ENCODE measurements at places on chromosomes 12 and 14.
A peak's percentile ranks its signal among the peaks of the same experiment; 100 is the strongest.

GRCh38 chr12:39931857-39932256, 174.0 kb downstream of the SLC2A13 start:
- DNase-seq, result no peak

DNA sequence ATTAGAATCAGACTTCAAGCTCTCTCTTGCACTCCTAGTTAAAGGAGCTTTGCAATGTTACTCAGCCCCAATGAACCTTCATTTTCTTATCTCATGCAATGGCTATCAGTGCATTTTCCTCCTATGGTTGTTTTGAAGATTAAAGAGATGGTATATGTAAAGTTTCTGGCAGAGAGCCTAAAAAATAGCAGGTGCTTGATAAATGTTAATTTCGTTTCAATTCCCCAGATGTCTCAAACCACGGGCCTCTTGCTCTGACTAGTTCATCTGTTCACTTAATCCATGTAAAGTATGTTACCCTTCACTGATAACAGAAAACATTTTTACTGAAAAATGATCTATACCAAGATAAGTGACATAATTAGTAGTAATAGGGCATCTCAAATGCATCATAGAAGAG, 735.4 kb upstream of the USP15 start:
- no peak for DNase-seq

GRCh38 chr14:85165094-85165493, 364.9 kb upstream of the FLRT2 start:
- no peak for DNase-seq

GRCh38 chr14:33186656-33187055, 248.0 kb downstream of the NPAS3 start:
- DNase-seq, result no peak

GRCh38 chr14:69997849-69998248, 118.6 kb downstream of the SMOC1 start:
- peak; percentile 82 for DNase-seq

DNA sequence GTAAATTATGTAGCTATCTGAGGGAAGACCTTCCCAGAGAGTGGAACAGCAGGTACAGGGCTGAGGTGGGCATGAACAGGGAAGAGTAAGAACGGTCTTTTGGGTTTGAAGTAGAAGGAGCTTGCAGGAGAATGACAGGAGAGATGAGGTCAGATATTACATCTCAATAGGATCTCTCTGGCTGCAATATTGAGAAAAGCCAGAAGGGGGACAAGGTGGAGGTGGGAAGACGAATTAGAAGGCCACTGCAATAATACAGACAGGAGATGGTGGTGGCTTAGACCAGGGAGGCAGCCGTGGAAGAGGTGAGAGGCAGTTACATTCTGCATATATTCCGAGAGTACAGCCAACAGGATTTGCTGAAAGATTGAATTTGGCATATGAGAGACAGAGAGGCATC, 310.2 kb downstream of the APAF1 start:
- DNase-seq, result no peak

DNA sequence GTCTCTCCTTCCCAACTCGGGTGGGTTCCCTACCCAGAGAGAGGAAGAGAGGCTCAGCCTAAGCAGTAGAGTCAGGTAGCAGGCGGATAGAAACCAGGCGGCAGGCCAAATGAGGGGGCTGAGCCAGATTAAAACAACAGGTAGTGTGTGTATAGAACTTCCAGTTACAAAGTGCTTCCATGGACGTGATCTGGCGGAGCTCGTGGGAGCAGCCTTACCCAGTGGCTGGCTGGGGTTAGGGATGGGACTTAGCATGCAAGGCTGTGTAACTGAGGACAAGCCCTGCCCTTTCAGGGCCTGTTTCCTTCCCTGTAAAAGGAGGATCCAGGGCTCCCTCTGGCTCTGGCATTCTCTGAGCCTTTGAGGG, 8.3 kb downstream of the KRT80 start:
- no peak for DNase-seq

- no peak for DNase-seq
These were observed 251.3 kb downstream of the ALX1 start for GRCh38 chr12:85531341-85531740.

GRCh38 chr12:532908-533565, 73.3 kb downstream of the B4GALNT3 start:
- no peak for DNase-seq

GRCh38 chr12:49283541-49284429, 11.2 kb upstream of the PRPH start:
- no peak for DNase-seq

GRCh38 chr12:102374190-102374589, 106.2 kb downstream of the IGF1 start:
- DNase-seq, result no peak

- no peak for DNase-seq
These were observed 83.9 kb downstream of the BMP4 start for GRCh38 chr14:53872681-53873089.

DNA sequence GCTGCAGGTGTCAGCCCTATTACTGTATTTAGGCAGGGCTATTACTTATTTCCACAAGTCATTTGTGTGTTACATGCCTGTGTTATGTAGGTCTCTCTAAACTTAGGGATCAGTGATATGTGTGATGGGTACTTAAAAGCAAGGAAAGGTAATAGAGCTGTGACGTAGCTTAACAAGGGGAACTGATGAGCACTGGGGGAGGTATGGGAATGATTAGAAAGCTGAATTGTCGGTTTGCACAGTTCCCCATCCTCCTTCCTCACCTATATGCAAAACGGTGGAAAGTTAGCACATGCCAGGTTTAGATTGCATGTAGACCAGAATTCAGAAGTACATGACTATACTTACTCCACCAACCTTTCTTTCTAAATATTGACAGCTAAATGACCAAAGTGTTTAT, 494.3 kb upstream of the GARIN6 start:
- DNase-seq, result no peak

DNA sequence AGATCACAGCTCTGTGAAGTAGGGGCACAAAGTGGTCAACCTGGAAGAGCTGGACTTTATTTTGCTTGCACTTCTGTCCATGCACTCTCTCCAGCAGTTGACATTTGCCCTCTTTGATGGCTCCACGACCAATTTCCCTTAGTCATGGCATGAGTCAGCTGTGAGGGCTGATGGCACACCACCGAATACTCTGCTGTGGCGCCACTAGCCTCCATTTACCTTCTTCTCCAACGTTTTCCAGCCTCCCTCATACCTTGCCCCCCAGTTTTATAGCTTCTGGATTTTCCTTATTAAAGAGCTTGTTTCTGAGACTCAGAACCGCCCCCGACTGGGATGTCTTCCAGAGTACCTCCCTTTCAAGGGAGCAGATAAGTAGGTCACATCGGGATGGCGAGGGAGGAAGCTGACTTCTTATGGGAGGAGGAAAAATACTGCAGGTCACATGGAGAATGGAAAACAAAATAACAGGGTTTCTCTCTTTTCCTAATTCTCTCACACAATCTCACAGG, 17.6 kb downstream of the NINJ2 start:
- DNase-seq, result no peak

- no peak for DNase-seq
These were observed 162.8 kb upstream of the RMST start for GRCh38 chr12:97299847-97300246.

DNA sequence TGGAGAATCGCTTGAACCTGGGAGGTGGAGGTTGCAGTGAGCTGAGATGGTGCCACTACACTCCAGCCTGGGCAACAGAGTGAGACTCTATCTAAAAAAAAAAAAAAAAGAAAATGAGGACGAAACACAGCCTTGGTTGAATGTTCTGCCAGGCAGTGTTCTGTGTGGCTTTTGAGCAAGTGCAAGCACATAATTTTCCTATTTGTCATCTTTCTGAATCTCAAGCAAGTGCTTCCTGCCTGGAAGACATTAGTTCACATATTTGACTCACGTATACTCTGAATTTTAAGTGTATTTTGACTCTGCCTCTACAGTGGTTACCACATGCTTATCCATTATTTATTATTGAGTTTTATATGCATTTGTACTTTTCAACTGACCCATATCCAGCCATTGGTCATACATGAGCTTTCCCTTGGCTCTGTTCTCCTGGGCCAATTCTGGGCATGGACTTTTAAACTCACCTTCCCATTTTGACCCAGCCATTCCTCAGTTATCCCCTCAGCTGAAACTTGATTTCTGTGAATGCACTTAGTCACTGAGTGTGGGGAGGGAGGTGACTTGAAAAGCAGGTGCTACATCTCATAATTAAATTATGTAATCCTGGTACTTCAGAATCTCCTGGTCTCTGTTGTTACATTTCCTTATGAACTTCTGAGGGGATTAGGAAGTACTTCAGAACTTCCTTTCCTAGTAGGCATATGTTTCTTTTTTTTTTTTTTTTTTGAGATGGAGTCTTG, 8.1 kb downstream of the OR10G2 start:
- no peak for DNase-seq

- no peak for DNase-seq
These were observed 218.3 kb downstream of the AACS start for GRCh38 chr12:125283521-125283920.

- no peak for DNase-seq
These were observed 89.2 kb downstream of the OTOGL start for GRCh38 chr12:80188576-80188975.

GRCh38 chr12:91171476-91171875, 11.1 kb downstream of the DCN start:
- DNase-seq, result no peak

Measured in AG04450 (cell line).